ENCODE measurements at places on chromosomes 2 and 18.
A peak's percentile ranks its signal among the peaks of the same experiment; 100 is the strongest.

DNA sequence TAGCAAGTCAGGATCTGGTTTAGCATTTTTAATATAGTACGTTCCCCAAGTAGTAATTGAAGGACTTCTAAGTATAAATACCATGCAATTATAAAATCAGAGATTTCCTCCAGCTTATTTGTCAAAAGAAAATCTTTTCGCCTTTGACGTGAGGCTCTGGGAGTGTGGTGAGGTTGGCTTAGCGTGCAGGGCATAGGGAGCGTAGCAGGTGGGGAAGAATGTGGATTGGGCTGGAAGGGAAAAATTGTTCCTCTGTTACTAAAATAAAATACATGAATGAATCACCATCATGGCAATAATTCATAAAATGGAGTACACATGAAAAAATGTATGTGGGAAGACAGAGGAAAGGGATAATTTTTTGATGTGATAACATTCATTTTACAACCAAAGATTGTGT lies 5.4 kb upstream of the IL1RL2 start:
- no peak for DNase-seq

DNA sequence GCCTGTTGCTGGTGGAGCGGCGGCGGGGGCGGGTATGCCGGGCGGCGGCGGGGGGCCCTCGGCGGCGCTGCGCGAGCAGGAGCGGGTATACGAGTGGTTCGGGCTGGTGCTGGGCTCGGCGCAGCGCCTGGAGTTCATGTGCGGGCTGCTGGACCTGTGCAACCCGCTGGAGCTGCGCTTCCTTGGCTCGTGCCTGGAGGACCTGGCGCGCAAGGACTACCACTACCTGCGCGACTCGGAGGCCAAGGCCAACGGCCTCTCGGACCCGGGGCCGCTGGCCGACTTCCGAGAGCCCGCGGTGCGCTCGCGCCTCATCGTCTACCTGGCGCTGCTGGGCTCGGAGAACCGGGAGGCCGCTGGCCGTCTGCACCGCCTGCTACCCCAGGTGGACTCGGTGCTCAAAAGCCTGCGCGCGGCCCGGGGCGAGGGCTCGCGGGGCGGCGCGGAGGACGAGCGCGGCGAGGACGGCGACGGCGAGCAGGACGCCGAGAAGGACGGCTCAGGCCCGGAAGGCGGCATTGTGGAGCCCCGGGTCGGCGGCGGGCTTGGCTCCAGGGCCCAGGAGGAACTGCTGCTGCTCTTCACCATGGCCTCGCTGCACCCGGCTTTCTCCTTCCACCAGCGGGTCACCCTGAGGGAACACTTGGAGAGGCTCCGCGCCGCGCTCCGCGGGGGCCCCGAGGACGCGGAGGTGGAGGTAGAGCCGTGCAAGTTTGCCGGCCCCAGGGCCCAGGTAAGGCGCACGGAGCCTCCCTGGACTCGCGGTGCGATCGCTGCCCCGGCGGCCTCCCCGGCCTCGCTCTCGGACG lies 1.0 kb downstream of the ZCCHC2 start:
- DNase-seq, result no peak

DNA sequence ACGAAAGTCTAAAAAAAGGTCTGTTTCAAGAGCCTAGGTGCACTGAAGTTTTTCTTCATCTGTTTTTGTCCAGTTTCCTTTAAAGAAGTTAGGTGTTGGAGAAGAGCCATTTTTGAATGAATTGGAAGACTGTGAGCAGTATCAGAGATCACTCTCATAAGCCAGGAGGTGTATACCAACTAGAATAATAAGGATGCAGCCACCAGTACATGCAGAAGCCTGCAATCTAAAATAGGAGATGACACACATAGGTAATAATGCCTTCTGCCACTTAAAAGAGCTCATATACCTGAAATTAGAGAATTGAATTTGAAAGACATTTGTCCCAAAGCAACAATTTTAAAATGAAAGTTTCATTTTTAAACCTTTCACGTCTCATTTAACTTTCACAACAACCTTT lies 81.7 kb downstream of the RBMS1 start:
- no peak for DNase-seq

DNA sequence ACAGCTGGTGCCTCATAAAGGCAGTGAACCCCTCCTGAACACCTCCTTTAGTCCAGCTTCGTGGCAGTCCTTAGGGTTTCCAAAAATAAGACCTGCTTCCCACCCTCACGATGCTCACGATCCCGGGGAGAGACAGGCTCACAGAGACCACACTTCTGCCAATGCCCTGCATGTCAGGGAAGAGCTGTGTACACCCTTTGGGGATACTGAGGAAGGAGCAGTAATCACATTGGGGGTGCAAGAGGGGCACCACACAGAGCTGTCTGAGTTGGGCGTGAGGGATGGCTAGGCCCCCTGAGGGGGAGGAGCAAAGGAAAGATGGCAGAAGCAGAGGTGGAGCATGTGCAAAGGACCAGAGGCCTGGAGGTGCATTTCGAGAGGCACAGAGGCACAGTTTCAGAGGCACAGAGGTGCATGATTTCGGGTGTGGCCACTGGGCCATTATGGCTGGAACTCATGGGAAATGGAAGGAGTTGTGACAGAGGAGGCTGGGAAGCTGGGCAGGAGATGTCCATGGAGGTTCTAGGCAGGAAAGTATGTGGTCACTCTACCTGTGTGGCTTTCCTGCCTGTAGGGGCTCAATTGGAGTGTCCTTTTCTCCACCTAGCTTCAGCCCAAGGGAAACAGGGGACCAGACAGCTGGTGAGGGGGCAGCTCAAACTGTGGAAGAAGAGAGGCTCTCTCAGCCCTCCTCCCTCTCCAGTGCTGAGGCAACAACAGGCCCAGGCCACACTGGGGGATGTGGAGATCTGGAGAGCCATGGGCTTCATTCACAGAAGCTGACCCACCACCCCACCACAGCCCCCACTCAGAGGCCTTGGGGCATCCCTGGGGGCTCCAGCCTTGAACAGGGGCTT lies 115.9 kb downstream of the CAPN13 start:
- no peak for DNase-seq

DNA sequence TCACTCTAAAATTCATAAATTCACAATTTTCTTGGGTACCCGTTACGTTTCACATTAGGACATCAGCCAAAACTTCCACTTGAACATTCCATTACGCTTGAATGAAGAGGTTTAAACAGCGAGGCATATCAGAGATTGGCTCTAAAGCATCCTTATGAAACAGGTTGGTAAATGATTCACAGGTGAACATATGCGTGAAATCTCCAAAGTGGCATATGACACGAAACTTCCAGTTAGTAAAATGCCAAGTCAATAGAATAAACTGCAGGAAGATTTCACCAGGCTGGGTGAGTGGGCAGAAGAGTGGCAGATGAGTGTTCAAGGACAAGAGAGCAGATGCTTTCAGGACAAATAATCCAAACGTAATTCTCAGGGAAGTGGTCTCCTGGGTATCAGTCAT lies 33.9 kb upstream of the GLS start:
- no peak for DNase-seq

GRCh38 chr2:232237464-232237863 lies 141.1 kb upstream of the ALPP start:
- DNase-seq, result no peak

GRCh38 chr18:28584731-28585130 lies 407.8 kb upstream of the CDH2 start:
- DNase-seq, result no peak

DNA sequence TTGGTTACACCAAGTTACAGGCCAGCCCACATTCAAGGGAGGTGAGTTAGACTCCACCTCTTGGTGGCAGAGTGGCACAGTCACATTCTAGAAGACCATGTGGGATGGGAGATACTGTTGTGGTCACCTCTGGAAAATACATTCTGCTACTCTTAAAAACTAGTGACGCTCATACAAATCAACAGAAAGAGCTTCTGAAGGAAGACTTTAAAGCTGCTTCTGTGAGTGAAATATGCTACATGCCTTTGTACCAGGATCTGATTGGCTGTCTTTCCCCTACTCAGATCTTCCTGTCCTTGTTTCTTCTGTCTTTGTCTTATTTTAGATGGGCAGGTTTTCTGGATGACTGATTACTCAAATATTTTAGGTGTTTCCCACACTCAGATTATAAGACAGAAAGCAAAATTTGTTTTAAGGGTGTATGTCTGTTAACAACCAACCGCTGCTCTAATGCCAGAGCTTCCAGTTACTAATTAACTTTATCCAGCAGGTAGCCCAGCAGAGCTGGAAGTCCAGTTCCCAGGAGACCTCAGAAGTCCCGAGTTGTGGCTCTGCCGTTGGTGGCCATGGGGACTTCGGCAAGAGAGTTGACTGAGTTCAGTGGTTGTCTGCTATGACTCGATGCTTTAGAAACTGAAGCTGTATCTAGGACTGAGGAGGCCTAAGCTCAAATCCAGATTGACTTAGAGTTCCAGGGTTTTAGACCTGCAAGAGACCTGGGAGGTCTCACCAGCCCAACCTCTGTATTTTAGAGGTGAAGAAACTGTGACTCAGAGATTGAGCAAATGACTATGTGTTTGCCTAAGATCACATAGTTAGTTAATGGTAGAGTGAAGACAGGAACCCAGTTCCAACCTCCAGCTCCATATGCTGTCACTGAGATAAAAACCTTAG lies 7.4 kb downstream of the IL1R2 start:
- no peak for DNase-seq

GRCh38 chr2:20487030-20487391 lies 40.1 kb downstream of the RHOB start:
- no peak for DNase-seq

GRCh38 chr18:41391616-41392595 lies 563.1 kb upstream of the PIK3C3 start:
- peak; percentile 11 for DNase-seq

GRCh38 chr2:12074126-12074844 lies 327.9 kb downstream of the LPIN1 start:
- DNase-seq, result no peak

DNA sequence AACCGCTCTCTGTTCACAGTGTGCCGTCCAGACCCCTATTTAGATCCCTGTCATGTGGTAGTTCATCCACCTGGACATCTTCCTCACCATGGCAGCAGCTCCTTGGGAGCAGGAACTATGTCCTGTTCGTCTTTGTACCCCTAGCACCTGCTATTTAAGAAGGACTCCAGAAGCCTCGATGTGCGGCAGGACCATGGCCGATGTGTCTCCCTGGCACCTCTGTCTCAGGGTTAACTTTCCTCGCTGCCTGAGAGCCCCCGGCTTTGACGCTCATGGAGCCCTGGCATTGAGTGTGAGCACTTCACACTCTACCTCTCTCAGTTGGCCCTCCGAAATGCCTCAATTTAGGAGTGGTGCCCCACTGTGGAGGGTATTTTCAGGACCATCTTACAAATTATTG lies 152.0 kb downstream of the FAM210A start:
- no peak for DNase-seq

- no peak for DNase-seq
Measured at GRCh38 chr2:210584834-210585233, 28.4 kb downstream of the CPS1 start.

- DNase-seq, result no peak
Measured at GRCh38 chr2:3277748-3278520, 99.7 kb downstream of the EIPR1 start.

DNA sequence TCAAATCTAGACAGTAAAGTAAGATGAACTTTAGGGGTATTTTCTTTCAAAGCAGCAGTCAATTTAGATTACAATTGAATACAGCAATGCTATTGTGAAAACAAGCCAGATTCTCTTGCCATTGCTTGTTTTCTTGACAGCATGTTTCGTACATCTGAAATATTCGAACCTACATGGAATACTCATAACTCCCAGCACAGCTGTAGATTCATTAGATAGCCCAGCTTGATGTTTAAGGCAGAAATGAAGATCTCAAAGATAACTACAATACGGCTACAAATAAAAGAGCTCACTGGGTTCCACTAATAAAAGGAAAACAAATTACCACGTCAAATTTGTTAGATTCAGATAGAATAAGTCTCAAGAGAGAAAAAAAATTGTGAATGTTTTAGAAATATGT lies 208.8 kb downstream of the WDPCP start:
- no peak for DNase-seq

DNA sequence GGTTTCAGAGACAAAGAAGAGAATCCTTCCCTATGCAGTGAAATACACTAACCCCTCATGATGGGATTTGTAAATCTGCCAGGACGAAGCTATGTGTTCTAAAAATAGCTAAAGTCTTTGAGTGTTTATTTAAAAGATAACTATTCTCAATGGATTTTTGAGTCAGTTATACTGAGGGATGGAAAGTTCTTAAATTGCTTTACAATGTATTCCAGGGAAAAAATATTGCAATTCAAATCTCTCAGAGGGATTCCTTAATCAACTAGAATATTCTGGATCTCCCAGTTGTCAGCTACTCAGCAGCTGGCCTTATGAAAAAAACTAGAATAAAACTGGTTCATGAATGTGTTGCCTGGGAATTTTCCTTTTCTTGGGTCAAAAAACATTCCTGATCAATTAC lies 312.4 kb downstream of the PLCL1 start:
- no peak for DNase-seq

DNA sequence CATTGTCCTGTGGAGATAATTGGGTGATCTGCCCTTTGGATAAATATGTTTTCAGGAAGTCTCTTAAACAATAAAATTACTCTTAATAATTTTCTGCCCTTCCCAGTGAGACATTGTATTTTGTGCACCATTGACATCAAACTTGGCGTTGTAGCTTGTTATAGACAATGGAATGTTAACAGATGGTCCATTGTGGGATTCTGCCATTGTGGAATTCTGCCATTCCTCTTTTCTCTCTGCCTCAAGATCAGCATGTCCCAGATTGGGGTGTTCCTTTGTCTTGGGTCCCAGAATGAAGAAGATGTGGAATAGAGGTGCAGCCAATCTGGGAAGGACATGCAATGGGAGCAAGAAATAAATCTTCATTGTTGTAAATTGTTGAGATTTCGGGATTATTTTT lies 15.1 kb upstream of the LDAH start:
- DNase-seq, result no peak

- no peak for DNase-seq
Measured at GRCh38 chr2:218867900-218868299, 8.3 kb downstream of the WNT6 start.

DNA sequence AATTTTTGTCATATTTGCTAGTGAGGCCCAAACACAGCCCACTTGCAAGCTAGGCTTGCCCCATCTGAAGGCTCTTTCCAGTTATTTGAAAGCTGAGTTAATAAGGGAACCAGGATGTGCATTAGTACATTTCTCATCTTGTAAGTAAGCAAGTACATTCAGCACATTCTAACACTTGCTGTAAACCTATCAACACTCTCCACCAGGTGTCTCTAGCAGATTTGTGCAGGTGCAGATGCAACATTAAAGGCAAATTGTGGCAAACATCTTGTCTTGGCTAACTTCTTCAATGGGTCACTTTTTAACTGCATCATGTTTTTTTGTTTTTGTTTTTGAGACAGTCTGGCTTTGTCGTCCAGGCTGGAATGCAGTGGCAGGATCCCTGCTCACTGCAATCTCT lies 25.3 kb upstream of the MFSD6 start:
- peak; percentile 9 for DNase-seq

DNA sequence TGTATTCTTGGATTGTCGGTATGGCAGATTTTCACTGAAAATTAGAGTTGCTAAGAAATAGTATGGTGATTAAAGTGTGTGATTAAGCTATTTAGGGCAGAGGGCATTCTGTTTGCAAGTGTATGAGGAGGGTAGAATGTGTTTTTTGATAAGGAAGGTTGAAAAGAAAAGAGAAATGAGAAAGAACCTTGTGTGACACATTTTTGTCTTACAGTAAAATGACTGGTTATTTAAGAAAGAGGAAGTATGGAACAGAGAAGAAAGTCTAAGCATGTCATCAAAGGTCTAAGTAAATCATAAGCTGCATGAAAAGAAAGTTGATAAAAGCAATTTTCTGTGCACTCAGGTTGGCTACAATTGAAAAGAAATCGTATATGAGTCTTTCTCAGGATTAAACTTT lies 5.2 kb upstream of the RSAD2 start:
- no peak for DNase-seq

- DNase-seq, result no peak
Measured at GRCh38 chr2:118842661-118843482, 4.6 kb downstream of the EN1 start.

GRCh38 chr18:63317556-63317946 lies 2.0 kb downstream of the BCL2 start:
- no peak for DNase-seq
